ENCODE measurements at places on chromosomes 2 and 18. TPM values are rescaled to one million over a fixed set of nuclear protein-coding genes. Genes with fewer than 3 reads are reported as not detected.

GRCh38 chr2:133109772-133110171, 439.8 kb upstream of the LYPD1 start:
- DNase-seq: no peak

The GAD1 gene
- 20.8 TPM for total RNA-seq

The PLA2R1 gene
- total RNA-seq: 2.2 TPM

- peak; percentile 59 for DNase-seq
These were observed 109.1 kb upstream of the CTDP1 start for GRCh38 chr18:79570266-79571201.

The TUBA3D gene
- not detected for total RNA-seq

DNA sequence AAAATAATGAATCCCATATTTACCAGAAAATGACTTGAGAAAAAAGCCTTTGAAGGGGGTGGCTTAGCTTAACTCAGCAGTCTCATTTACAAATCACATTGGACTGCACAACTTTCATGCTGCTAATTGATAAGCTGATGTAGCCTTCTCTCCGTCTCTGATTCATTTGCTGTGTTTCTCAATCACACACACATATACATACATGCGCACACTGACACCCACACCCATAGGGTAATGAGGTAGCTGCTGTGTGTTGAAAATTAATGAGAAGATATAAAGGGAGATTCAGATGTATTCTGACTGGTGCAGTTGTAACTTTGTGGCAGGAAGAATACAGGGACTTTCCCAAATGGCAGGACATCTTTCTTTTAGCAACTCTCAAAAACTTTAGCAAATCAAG, 141.9 kb upstream of the GCFC2 start:
- DNase-seq: no peak

DNA sequence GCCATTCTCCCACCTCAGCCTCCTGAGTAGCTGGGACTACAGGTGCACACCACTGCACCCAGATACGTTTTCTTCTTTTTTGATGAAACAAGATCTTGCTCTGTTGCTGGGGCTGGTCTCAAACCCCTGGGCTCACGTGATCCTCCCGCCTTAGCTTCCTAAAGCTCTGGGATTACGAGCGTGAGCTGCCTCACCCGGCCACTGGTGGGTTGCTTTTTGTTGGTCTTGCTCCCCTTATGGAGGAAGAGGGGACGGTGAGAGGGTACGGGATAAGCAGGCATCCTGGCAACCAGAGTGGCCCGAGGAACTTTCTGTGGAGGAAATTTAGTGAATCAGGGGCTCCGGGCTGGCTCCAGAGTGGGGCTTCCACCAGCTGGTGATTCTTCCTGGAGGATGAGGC, 222.3 kb downstream of the HDAC4 start:
- peak; percentile 10 for DNase-seq

- no peak for DNase-seq
These were observed 230.7 kb downstream of the KCNH7 start for GRCh38 chr2:162607915-162608314.

GRCh38 chr2:105274046-105274445, 32.5 kb downstream of the GPR45 start:
- no peak for DNase-seq

DNA sequence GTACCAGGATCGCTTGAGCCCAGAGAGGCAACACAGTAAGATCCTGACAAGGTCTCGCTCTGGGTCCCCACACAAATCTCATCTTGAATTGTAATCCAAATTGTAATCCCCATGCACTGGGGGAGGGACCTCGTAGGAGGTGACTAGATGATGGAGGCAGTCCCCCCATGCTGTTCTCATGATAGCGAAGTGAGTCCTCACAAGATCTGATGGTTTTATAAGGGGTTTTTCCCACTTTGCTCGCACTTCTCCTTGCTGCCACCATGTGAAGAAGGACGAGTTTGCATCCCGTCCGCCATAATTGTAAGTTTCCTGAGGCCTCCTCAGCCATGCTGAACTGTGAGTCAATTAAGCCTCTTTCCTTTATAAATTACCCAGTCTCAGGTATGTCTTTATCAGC, 46.0 kb upstream of the SERTAD2 start:
- peak; percentile 64 for DNase-seq
